ENCODE measurements at places on chromosomes 16 and 17. TPM values are rescaled to one million over a fixed set of nuclear protein-coding genes. Genes with fewer than 3 reads are reported as not detected.
A peak's percentile ranks its signal among the peaks of the same experiment; 100 is the strongest.

DNA sequence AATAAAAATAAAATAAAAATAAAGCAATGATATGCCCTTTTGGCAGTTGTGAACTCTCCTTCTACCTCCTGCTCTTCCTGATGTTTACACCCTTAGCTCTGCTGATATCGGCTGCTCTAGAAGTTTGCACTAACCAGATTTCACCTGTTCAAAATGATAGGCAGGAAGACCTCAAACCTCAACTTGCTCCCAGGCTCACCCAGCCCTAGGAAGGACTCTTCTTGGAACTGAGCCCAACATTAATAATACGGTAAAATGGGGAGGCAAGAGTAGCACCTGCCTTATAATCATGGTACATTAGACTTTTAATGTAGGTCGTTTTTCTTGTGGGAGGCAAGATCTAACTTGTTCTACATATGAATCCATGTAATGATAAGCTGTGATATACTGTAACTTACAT is 61.2 kb upstream of the MED13 start:
- DNase-seq, result no peak

DNA sequence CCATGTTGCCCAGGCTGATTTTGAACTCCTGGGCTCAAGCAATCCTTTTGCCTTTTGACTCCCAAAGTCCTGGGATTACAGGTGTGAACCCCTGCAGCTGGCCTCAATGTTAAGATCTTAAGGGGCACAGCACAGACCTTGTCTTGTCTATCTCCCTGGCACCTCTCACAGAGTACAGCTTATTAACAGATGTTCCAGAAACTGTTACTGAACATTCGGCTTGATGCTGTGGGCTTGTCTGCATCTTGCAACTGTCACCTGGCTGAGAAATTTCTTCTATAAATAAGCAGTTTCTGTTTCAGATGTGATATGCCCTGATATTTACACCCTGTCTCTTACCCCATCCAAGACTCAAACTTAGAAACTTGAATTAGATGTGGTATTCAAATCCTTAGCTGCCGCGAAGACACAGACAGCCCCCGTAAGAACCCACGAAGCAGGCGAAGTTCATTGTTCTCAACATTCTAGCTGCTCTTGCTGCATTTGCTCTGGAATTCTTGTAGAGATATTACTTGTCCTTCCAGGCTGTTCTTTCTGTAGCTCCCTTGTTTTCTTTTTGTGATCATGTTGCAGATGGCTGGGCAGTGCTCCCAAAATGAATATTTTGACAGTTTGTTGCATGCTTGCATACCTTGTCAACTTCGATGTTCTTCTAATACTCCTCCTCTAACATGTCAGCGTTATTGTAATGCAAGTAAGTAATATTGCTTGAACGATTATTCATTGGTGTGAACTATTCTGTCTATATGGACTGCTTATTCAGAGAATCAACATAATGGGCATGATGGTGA is at the start of gene TNFRSF17:
TSS of gene TNFRSF17 (plus strand) at position 450 of the 791 bp plus-strand sequence. CDS start at position 565, 115 bp downstream.
- no peak for DNase-seq

DNA sequence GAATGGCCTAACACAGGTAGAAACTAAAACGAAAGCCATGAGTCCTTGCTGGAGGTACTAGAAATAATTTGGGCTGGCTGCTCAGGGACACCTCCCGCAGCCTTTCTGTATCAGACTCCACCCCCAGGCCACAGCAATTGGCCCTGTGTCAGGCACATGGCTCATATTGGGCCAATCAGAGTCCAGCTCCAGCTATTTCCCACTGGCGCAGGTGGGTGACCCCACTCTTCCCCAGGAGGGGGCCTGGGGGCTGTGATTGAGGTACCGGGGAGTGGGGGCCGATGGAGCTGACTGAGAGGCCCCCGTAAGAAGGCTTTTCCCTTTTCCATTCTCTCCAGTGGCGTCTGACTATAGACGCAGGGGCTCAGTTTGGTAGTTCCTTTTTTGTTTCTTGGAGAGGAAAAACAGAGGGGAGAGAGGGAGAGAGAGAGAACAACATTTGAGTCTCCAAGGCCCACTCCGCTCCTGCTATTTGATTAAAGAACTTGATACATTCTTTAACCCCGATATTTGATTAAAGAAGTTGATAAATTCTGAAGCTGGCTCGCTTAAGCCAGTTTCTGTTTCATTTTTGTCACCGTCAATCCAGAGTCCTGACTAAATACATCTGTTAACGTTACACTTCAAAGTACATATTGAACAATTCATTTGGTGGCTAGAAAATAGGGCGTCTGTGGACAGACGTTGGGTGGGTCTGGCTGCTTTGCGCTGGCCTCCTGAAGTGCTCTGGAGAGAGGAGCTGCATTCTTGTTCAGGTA is 26.3 kb downstream of the FOXL1 start:
- DNase-seq, result no peak

- DNase-seq, result peak; percentile 98
Observed at GRCh38 chr17:40551091-40551878, 14.0 kb downstream of the CCR7 start.

DNA sequence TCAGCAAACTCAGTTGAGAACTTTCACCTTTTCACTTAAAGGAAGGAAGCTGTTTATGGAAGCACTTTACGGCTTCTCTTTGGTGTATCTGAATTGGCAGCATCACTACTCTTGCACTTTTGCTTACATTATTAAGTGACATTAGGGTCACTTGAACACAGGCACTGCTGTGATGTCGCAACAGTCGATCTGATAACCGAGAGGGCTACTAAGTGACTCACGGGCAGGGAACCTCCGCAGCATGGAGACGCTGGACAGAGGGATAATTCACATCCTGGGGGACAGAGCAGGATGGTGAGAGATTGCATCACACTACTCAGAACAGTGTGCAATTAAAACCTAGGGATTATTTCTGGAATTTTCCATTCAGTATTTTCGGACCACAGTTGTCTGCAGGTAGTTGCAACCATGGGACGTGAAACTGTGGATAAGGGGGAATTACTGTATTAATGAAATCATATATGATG is 56.5 kb downstream of the DNAH2 start:
- peak; percentile 32 for DNase-seq

DNA sequence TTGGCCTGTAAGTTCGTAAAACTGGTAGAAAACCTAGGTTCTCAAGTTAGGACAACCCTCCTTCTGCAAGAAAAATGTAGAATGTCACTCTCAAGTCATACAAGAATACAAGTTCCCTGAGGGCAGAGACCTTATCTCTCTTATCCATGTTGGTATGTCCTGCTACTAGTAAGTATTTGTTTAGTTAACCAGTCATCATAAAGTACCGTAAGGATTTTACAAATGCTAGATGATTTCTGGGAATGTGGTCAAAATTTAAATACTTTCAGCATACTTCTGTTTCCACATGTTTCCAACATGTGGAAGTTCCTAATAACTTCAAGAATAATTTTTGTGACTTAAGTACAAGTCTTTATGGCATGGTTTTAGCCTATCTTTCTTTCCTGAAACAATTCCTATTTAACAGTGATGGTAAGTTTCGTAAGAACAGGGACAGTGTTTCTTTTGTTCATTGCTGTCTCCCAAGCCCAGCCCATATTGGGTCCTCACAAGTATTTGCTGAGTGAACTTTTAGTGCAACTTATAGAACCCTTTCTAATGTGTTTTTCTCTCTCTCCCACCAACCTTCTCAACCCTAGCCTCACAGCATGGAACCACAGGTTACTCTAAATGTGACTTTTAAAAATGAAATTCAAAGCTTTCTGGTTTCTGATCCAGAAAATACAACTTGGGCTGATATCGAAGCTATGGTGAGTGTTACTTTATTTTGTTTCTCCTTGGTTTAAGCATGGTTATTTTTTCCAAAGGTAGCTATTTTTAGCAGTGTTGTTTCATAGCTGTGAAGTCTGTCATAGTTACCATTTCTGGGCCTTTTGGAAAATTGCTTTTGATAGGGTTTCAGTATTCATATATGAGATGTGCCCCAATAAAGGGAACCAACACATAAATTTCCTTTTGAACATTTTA is 4.5 kb downstream of the NBR1 start:
- peak; percentile 91 for DNase-seq

GRCh38 chr17:70022175-70022574 is 52.9 kb upstream of the KCNJ16 start:
- DNase-seq, result no peak

GRCh38 chr17:17172001-17172939 is 33.9 kb downstream of the PLD6 start:
- no peak for DNase-seq

SLFN12 gene
- polyA plus RNA-seq, result 16.5 TPM

RND2 gene
- polyA plus RNA-seq, result 0.89 TPM

PDPK1 gene
- 25.0 TPM for polyA plus RNA-seq

ACSF3 gene
- polyA plus RNA-seq, result 12.5 TPM
